ENCODE measurements at places on chromosomes 5 and 9. TPM values are rescaled to one million over a fixed set of nuclear protein-coding genes. Genes with fewer than 3 reads are reported as not detected.

- DNase-seq: no peak
These were observed 400.5 kb downstream of the ARRDC3 start for GRCh38 chr5:90982576-90982975.

The GMCL2 gene
- polyA plus RNA-seq: not detected

The NR5A1 gene
- polyA plus RNA-seq: not detected

DNA sequence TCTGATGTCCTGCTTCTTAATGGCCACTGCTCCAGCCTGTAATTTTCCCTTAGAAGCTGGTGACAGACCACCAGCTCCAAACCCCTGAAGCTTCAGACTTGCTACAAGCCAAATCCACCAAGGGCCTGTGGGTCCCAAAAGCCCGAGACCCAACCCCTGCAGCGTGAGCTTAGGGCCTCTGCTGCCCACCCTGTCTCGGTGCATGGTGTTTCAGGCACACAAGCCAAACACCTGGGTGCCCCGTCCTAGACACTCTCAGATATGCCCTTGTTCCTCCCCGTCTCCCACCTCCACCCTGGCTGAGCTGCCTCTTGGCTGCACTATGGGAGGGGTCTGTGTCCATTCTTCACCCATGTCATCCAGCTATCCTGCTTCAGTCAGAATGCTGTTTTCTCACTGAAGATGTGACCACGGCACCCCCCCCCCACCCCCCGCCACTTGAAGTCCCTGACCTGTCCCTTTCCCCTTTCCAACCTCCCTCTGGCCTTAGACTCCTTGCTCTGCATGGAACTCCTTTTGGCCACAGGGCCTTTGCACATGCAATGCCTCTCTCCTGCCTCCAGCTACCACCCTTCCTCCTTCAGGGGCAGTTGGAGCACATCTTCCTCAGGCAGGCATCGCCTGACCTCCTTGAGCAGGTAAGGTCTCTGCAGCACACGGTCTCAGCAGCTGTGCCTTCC is 55.8 kb downstream of the ZNF354C start:
- no peak for DNase-seq

DNA sequence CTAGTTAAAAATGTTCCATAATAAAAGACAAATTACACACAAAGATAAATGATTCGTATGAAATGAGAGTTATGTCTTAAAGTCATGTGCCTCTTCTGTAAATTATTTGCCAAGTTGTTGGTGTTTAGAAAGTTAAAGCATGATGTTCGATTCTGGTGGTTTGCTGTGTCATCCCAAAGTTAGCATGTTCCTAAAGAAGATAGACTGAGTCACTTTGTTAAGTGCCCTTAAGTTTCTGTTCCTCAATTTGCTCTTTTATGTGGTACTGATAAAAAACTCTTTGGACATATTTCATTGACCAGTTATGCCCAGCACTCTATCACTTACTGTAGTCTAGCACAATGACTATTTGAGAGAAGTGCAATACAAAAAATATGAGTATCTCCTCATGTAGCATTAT is 366.9 kb upstream of the ZNF608 start:
- DNase-seq: peak; percentile 48

- no peak for DNase-seq
These were observed 163.7 kb downstream of the COL23A1 start for GRCh38 chr5:178426326-178427130.

The SIT1 gene
- polyA plus RNA-seq: 68.6 TPM

DNA sequence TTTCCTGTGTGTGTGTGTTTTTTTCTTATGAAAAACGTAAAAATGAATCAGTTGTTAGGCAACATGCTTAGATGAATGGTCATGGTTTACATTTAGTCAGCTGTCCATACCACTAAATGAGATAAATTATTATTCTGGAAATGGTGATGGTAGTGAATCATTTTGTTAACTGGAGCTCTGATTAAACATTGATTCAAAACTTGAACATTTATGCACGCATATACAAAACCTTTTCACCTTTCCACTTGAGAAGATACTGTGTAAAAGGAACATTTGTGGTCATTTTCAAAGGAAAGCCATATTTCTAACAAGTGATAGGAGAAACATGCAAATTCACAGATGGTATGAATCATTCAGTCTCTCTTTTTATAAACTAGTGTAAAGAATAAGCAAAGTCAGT is 162.0 kb downstream of the SLC25A46 start:
- DNase-seq: no peak

GRCh38 chr9:124558777-124559470 is 51.7 kb upstream of the NR5A1 start:
- no peak for DNase-seq

The SLC23A1 gene
- 1.5 TPM for polyA plus RNA-seq

DNA sequence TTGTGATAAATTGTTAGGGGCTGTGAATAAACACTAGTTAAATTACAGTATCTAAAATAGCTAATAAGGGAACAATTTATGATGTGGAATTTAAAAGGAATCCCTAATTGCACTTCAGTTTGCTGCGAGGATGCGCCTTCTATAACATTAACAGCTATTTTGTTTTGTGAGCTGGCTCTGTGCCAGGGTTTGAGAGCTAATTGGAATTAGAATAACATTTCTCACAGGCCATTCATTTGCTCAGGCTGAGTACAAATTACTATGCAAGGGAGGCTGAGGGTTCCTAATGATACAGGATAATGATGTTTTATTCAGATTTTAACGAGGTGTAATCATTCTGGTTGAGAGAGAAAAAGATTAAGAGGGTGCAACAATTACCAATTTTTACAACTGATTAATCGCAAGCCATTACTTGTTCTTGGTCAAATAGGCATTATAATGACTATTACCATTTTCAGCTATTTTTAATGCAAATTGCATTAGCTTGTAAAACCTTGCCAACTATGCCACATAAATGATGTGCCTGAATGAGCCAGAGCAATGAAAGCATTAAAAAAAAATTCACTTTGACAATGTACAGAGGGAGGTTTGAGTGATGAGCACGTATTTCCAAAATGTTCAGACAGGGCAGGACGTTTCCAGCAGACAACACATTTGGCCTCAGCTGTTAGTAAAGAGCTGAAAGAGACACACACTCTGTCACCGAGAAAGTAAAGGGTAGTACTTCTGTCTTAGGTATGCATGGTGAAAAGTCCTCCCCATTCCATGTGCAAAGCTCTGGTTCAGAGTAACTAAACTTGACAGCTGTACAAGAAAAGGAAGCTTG is 576.5 kb downstream of the TLE1 start:
- no peak for DNase-seq

- no peak for DNase-seq
These were observed 406.4 kb upstream of the CLINT1 start for GRCh38 chr5:158265346-158265745.

DNA sequence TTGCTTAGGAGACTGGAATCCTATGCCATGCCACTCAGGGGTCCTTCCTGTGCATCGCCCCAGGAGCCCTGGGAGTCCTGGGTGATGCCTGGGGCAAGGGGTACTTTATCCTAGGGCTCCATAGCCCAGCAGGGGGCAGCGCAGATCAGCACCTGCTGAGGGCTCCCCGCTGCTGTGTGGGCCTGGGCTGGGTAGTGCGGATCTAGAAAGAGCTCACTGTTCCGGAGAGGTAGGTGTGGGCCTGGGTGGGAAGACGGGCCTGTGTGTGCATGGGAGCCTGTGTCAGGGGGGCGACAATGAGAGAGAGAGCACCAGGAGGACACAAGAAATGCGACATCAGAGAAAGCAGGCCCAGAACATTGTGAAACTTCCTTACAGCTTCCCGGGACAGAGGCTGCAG is 11.4 kb upstream of the DAB2IP start:
- no peak for DNase-seq

DNA sequence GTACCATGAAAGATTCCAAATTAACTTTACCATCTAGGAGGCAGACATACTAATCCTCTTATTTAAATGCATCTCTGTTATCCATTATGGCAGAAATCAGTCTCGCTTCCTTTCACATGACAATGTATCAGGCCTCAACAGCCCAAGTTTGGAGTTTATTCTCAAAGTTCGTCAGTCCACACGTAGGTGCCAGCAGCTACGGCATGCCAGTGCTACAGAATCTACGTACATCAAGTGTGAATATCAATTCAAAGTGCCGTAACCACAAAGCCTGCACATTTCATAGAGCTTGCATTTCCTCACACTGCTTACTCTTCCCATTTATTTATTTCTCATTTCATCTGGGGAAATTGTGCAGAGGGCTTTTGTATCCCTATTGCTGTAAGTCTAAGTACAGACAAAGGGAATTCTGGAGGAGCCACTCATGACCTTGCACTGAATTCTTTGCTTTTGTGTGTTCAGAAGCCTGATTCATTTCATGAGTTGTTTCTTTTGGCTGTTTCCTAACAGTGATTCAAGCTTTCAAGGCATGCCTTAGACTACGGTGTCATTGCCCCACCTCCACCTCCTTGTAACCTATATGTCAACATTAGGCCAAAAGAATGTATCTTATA is 10.0 kb downstream of the ENC1 start:
- no peak for DNase-seq

The CMYA5 gene
- polyA plus RNA-seq: not detected

DNA sequence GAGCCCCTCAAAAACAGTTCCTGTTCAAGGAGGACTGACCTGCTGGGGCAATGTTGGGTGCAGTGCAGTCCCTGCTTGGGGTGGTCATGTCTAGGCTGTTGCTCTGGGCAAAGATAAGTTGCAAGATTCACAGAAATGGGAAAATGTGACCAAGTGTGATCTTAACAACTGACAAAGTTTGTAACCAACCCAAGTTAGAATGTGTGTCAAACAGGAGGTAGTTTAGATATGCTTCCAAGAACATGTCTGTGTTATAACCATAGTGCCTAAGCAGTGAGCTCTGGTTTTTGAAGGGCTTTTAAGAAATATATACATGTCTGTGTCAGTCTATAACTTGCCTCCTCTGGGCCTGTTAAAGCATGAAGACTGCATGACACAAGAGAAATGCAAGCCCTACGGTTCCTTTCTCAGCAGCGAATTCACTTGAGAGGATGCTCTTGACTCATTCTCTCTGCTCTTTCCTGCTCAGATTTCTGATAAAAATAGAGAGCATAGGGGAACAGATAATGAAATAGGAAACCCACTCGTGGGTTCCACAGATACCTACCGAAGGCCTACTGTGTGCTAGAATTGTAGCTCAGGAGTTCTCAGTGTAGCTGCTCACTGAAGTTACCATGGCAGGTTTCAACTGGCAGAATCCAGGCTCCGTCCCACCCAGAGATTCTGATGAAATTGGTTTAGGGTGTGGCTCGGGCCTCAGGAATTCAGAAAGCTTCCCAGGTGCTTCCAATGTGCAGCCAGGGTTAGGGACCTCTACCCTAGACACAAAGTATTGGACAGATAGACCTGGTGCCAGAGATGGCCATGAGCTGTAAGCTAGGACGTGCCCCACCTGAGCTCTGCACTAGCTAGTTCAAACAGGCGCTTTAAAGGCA is 52.4 kb downstream of the ARHGEF37 start:
- DNase-seq: no peak

DNA sequence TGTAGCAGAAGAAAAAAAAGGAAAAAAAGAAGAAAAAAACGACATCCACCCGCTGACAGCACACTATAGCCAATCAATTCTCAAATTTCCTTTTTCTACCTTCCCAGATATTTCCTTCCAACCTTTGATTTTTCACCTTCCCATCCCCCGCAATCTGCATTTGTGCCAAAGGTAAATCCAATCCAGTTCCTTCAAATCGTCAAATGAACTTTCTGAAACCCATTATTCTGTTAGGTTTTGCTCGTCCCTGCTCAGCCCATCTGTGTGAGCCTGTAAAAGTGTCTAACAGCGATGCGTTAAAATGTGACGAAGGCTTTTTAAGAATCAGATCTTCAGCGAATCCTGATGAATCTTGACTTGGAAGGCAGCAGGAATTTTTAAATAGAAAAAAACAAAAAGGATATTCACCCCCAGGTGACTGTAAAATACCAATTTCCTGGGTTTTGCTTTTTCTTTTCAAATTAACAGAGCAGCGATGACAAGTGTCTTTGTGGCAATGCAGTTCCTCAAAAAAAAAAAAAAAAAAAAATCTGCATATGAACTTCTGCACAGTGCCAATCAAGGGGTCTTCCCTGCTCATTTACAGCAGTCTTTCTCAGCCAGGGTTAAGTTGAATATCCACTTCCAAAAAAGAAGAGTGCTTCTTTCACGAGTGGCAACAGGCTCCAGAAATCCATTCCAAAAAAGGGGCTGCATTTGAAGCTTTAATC is 367 bp upstream of the SHC3 start:
- no peak for DNase-seq

DNA sequence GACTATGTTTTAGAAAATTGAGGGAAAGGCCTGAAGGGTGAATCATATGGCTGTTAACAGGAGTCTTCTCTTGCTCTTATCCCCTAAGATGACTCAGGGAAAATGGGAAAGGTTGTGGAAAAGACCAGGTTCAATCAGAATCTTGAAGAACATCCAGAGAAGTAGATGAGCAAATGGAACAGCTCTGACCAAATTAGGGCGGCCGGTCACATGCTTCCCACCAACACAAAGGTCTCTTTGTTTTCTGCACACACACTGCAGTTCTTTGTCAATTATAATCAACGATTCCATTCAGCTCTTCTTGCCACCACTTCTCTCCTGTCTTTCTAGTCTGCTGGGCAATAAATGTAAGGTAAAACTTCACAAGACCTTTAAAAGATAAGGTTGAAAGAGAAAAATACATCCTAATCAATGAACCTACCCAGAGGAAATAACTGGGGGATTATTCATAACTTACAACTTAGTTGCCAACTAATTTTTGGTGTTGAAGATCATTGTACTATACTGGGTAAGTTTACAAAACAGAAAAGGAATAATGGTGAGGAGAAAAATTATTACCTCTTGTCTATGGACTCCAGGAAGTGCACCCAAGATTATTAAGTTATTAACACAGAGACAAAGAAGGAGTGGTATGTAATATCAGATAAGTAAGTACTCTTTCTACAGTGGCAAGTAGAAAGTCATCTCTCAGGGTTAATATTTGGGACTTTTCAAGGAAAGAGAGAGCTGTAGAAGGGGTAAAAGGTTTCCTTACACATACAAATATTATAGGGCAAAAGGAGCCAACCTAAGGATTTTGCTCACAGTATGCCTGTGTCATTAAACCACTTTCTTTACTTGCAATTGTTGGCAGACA is 441.9 kb upstream of the PIK3R1 start:
- no peak for DNase-seq

DNA sequence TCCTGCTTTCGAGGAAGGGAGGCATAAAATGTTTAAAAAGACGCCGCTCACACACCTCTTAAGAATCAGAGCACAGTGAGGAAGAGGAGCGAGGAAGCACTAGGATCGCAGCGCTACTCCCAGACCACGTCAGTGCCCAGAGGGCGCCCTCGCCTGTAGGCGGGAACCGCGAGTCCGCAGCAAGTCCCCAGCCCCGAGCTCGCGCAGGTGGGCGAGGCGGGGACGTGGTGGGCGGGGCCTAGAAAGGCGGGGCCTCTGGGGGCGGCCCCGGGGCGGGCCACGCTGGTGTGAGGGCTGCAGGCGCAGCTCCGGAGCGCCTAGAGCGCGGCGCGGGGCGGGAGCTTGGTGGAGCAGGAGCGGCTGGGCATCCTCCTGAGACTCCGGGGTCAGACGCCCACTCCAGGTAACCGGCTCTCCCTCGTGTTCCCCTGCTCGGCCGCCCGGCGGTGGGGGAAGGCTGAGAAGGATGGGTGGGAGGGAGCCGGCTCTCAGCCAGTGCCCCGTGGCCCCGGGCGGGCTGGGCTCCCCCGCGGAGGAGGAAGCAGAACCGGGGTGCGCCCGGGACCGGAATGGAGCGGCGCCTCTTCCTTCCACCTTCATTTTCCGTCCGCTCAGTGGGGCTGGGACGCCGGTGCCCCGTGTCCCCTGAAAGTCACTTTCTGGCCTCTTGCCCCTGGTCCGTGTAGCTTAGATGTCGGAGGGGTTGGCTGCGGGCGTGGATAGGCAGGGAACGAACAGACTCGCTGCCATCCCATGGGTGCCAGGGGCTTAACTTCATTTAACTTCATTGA is at the start of gene GCNT1:
Gene GCNT1 (plus strand): TSS at position 280 of the 791 bp plus-strand sequence. CDS start 43,200 bp downstream, outside the sequence.
- DNase-seq: peak; percentile 40

All from GM12878 (cell line).